ENCODE measurements at places on chromosomes 7 and 10. TPM values are rescaled to one million over a fixed set of nuclear protein-coding genes. Genes with fewer than 3 reads are reported as not detected.

DNA sequence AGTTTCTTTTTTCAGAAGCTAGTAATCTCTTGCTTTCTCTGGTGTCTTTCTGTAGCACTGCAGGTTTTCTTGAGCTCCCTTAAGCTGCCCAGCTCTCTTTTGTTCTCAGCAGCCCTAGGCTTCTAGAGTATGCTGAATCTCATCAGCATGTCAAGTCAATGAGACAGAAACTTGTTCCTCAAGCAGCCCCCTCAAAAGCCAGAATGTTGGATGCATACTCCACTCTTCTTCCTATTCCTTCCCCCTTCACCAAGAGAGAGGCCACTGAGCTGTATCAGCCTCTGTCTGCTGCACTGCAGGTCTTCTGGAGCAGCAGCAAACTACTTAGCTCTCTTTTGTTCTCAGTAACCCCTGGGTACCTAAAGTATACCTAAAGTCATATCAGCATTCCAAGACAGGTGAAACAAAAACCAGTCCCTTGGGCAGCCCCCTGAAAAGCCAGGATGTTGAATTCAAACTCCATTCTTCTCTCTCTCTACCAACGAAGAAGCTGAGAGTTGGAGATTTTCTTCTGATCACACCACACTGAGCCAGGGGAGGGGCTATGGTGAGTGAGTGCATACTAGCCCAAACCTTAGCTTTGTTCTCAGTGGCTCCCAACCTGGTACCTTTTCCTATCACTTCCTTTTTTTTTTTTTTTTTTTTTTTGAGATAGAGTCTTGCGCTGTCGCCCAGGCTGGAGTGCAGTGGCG lies 73.3 kb upstream of the WAC start:
- no peak for DNase-seq

DNA sequence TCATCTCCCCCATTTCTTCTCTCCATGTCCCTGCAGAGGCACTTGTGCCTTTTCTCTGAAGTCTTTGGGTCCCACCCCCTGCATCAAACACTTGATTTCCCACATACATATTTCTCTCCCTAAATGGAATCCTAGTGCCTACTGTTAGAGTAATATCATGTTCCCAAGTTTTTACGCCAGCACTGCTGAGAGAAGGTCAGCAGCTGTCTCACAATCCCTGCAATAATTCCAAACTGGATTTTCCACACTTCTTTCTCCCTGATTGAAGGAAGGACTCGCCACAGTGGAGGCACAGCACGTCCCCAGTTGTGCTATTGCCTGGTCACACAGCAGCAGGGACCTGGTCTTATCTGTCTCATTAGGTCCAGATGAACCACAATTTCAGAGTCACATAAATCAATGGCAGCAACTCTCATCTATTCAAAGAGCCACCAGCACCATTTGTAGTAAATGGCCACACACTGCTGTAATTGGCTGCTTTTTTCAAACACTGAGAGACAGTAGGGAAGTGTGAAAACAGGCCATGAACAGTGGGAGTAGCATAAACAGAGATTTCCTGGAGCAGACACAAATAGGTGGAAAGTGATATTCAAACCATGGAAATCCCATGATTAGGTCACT lies 605.5 kb downstream of the XPNPEP1 start:
- no peak for DNase-seq

DNA sequence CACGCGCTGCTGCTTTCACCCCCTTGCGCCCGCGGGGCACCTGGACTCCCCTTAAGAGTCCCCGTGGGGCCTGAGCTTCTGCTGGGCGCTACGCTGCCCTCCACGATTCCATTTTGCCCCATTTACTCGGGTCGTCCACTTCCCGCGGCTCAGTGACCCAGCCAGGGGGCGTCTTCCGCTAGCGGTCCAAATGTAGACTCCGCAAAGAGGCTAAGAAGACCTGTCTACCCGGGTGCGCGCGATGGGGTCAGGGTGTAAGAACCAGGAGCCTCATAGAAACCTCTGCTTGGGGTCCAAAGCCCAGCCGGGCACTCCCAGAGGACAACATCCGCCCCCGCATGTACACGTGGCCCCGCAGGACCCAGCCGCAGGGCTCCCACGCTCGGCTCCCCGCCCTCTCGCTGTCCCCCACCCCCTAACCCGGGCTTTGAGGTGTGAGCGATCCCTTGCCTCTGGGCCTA lies 5.2 kb upstream of the HMX2 start:
- peak; percentile 62 for DNase-seq

DNA sequence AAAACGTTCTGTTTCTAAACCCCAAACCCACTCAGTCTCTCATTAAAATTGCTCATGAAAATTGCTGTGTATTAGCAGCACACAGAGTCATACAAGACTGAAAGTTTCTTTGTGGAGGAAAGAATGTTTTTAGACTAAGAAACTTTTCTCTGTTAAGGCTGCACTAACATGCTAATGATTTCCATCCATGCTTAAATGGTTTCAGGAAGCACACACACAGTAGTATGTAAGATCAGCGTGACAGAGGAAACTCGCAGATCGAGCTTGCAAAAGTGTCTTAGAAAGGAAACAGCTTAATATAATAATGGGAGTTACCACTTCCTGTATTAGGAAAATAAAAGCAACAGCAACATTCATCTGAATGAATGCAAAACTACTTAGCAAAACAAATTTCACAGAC lies 112.7 kb downstream of the ICA1 start:
- DNase-seq: no peak

DNA sequence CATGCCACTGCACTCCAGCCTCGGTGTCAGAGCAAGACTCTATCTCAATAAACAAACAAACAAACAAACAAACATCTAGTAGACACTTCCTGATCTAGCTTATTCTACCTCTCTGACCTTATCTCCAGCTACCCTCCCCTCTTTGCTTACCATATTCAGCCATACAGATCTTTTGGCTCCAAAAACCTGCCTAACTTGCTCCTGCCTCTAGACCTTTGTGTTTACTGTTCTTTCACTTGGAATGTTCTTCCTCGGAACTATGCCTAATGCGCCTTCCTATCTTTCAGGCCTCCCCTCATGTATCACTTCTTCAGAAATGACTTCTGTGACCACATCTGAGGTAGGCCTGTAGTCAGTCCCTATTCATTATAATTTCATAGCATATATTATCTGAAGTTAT lies 20.3 kb upstream of the WNT8B start:
- DNase-seq: no peak

DNA sequence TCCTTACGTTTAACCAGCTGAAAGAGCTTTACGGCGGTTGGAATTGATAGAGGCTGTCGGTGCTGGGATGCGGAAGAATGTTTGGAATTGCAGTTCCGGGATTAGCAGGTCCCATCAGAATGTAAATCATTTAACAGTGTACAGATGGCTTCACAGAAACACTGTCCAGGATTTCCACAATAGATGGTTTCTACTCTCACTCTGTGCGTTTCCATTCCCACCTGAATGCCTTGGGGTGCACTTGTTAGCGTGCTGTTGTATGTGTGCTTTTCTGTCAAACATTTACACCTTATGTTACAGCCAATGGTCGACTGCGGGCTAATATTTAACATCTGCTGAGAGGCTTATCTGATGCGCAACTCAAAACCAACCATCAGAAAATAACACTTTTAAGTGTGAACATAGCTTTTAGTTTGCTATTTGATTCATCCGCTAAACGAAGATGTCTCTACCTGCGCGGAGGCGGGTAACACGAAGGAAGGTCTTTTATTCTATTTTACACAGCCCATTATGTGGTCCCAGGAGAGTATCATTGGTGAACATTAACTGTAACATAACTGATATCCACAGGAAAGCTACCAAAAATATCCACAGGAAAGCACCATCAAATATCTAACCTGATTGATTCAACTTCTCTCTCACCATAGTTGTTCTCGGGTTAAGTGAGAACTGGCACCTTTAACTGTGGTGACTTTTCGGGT lies 179.0 kb downstream of the PRPF18 start:
- no peak for DNase-seq

DNA sequence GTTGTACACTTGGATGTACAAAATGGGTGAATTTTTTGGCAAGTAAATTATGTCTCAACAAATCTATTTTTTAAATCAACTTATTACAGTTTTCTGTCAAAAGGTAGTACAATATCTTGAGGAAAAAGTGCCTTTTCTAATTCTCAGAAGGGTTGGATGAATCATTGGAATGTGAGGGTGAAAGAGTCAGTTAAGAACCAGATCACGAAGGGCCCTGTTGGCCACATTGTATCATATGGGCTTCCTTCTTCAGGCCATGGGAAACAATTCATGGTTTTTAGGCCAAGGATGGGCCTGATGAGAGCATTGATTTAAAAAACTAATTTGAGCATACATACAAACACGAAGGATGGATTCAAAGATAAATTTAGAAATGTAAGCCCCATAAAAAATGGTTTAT lies 503.7 kb downstream of the TNS3 start:
- DNase-seq: no peak

The HOXA4 gene
- 3.4 TPM for total RNA-seq

The HYAL4 gene
- total RNA-seq: not detected

The NUDT13 gene
- 2.1 TPM for total RNA-seq

All from left lung (tissue), 14 donors.